Stimulated activated CD8-positive, alpha-beta memory T cell treated with anti-CD3 and anti-CD28 coated beads, Interleukin-4, amount 100 ng/mL, for 24 hours (primary cell): ENCODE measurements at places on chromosomes 2 and 18.

DNA sequence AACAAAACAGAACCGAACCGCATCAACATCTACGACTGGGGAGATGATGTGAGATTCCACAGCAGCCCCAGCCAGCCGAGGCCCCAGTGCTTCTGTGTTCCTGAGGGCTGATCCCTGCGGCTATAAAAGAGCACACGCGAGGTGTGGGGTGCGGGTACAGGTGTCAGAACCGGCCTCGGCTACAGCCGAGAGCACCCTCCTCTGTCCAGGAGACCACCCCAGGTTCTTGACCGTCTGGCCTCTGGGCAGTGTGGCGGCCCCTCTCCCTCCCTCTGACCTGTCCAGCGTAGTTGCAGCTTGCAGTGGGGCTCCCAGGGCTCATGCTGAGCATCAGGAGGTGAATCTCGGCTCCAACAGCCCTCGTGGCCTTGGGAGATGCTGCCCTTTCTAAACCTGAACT is 23.7 kb downstream of the RTP5 start:
- DNase-seq = no peak

DNA sequence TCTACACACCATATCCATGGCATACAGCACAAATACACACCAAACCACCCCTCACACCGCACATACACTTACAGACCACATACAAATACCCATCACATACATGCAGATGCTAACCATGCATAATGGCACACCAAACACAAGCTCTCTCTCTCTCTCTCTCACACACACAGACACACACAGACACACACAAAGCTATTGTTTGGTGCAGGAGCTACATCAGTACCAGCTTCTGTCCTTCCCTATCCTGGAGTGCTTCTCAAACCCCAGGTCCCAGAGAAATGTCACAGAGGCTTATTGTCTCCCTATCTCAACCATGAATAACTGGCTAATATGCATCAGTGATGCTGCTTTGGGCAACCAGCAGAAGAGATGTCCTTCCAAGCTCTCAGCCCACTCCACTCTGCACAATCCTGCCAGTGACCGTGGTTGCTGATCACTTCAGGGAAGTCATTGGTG is 36.5 kb upstream of the ST3GAL5 start:
- no peak for DNase-seq

DNA sequence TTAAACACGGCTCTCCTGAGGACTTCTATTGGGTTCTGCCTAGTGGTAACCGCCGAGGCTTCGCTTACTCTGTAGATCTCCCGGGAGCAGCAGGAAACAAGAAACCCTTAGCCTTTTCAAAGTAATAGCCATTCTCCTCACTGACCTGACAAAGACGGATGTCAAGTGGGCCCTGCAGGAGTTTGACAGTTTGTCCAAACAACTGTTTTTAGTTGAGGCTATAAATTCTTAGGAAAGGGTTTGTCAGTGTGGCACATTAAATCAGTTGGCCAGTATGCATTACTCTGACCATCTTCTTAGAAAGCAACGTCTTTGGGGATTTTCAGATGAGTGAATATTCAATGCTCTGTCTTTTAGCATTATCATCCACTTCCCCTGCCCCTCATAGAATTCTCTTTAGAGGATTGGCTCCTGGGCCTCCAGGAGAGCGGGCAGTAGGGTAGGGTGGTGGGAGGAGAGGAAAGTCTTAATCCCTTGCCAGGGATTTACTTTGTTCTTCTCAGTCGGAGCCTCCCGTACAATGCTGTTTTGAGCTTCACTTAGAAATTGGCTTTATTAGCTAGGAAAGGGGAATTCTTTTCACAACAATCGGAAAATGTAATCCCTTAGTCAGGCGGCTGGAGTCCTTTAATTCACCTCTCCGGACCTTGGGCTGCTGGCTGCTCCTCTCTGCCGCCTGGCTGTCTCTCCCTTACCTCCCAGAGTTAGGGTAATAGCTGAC is 13.3 kb upstream of the C18orf32 start:
- DNase-seq = no peak

- no peak for DNase-seq
Measured at GRCh38 chr18:58993260-58993659, 128.6 kb downstream of the ZNF532 start.

DNA sequence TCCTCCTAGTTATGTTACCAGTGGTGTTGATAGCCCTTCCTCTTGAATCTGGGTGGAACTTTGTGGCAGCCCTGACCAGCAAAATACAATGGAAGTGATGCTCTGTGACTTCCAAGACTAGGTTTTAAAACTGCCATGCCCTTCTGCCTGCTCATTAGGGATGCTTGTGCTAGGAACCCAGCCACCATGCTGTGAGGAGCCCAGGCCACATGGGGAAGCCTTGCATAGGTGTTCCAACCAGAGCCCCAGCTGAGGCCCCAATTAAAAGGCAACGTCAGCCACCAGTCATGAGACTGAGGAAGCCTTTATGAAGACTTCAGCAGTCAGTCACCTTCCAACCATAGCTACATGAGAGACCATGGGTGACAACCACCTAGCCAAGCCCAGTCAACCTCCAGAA is 14.0 kb upstream of the MAPRE2 start:
- no peak for DNase-seq

GRCh38 chr2:64595397-64596176 is 58.1 kb downstream of the SERTAD2 start:
- DNase-seq = no peak

DNA sequence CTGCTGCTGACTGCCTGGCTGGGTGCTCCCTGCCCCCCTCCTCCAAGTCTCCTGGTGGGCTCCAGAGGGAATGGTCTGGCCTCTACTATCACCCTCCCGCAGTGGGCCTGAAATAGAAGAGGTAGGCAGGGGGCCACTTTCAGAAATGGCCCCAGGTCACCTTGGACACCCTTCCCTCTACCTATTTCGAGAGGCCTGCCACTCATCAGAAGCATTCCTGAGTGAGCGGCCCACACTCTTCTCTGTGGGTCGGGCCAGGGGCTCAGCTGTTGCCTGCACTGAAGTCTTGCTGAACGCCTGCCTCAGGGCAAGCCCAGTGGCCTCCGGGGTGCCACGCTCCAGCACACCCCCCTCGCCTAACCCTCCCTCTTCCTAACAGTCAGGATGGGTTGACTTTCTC is 124.9 kb downstream of the TNS1 start:
- no peak for DNase-seq

- DNase-seq = no peak
Measured at GRCh38 chr2:227818675-227819397, 5.2 kb downstream of the CCL20 start.

GRCh38 chr18:7735626-7736175 is 168.6 kb downstream of the PTPRM start:
- DNase-seq = no peak

DNA sequence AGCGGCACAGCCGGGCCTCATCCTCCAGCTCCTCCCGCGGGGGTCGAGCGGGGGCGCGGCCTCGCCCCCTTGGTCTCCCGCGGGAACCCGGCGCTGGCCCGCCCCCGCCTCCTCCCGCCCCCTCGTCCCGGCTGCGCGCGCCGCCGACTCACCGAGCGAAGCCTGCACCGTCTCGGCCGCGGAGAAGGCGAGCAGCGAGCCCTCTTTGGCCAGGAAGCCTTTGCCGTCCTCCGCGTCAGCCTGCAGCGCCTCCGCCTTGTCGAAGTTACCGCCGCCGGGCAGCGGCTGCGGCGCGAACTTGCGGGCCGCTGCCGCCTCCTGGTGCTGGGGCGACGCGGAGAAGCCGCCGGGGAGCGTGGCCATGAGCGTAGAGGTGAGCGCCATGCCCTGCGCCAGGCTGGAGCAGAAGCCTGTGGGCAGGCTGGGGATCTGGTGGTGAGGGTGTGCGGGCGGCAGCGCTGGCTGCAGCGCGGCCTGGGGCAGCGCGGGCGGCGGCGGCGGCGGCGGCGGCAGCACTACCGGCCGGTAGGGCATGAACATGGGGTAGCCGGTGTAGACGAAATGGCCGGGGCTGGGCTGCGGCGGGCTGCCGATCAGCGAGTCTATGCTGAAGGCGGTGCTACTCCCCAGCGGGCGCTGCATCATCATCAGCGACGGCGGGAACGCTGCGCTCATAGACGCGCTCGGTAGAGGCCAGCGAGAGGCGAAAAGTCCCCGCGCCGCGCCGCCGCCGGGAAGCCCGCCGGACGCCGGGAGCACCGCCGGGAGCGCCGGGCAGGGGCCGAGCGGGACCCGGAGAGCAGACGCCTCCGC is 683 bp downstream of the GBX2 start:
- DNase-seq = no peak

DNA sequence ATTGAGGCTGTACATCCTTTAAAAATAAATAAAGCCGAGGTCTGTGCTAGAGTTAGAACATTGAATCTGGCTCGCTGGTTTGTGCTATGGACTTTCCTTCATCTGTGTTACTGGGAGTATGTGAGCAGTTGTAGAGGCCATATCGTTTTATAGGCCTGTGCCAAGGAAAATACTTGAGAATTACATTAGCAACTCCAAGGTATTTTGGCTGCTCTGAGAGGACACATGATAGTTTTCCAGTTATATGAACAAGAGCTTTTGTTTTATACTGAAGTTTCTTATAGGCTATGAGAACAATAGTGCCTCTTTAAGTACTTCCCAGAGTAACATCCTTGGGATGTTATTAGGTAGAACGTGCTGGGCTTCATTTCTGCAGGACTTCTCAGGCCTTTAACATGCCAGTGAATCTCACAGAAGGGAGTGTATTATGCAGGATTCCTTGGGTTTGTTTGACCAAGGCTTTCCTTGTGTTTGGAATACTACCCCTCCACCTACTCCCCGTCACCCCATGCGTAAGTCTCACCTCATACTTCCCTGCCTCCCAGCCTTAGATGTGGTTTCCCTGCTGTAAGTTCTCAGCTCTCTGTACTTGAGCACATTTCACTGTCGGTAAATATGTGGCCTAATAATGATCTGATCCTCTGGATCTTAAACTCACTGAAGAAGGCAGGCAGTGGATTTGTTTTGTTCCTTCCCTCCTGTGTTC is 21.0 kb downstream of the TCF7L1 start:
- no peak for DNase-seq

DNA sequence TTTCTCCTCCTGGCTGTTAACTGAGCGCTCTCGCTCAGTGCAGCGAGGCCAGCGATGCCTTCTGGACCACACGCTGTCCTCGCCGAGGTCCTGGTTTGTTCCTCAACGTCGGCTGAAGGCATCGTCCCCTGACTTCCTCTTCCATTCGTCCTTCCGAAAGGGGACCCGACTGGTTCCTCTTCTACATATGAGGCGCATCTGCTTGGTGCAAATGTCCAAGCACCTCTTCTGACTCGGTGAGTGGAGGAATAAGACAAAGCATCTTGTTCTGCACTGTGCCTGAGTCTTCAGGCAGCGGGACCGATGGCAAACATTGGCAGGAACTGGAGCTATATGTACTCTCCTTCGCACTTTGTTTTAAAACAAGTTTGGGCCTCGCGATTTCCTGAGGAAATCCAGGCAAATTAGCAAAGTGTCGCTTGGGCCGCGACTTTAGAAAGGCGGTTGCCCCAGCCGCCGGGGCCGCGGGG is 621 bp upstream of the KCNS3 start:
- no peak for DNase-seq

GRCh38 chr2:180368881-180369280 is 361.8 kb upstream of the CWC22 start:
- no peak for DNase-seq

DNA sequence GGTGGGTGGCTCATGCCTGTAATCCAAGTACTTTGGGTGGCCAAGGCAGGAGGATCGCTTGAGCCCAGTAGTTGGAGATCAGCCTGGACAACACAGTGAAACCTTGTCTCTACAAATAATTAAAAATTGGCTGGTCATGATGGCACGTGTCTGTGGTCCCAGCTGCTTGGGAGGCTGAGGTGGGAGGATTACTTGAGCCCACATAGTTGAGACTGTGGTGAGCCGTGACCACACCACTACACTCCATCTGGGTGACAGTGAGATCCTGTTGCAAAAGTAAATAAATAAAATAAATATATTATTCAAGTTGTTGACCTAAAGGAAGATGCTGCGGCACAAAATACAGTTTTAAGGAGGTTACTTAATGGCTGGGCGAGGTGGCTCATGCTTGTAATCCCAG is 72.7 kb downstream of the LAMA3 start:
- no peak for DNase-seq

- no peak for DNase-seq
Measured at GRCh38 chr2:6425032-6425431, 440.7 kb downstream of the CMPK2 start.

DNA sequence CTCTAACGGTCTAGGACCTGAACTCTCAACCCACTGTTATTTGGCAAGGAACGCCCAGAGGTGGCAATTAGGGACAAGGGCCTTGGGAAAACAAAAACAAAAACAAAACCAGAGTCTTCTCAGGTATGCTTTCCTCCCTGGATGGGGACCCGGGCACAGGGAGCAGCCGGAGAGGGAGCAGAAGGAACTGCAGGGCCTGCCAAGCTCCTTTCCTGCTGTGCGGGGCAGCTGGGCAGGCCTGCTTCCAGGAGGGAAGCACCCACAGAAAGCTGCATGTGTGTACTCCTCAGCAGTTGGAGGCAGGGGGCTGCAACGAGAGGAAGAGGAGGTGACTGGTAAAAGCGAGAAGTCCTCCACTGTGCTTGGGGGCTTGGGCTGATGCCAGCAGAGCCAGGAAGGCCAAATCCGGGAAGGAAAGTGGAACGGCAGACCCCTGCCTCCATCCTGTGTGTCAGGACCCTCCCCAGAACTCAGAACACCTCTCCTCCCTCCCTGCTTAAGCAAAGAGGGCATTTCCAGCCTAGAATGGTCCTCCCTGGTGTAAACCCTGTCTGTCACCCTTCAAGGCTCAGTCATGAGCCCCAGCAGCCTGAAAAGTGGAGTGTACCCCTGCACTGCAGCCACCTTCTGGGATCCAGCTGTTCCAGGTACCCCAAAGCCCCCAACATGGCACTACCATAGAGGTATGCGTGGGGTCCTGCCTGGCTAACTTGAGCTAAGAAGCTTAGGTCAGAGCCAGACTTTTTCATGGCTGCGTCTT is 56.3 kb downstream of the DNMT3A start:
- no peak for DNase-seq

DNA sequence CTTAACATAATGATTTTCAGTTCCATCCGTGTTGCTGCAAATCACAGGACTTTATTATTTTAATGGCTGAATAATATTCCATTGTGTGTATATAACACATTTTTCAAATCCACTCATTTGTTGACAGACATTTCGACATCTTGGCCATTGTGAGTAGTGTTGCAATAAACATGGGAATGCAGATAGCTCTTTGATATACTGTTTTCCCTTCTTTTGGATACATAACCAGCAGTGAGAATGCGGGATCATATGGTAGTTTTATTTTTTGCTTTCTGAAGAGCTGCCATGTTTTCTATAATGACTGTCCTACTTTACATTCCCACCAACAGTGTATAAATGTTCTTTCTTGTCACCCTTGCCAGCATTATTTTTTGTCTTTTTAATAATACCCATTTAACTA is 420.3 kb upstream of the CHAC2 start:
- no peak for DNase-seq

GRCh38 chr2:62412347-62412742 is 93.7 kb downstream of the TMEM17 start:
- DNase-seq = no peak

GRCh38 chr18:8845506-8845905 is 140.2 kb downstream of the MTCL1 start:
- no peak for DNase-seq

- DNase-seq = no peak
Measured at GRCh38 chr2:34729845-34730244, 1130.7 kb upstream of the FAM98A start.
